ENCODE measurements at places on chromosomes 16 and 17.

- DNase-seq = no peak
These were observed 11.1 kb upstream of the KCNJ12 start for GRCh38 chr17:21365016-21365415.

DNA sequence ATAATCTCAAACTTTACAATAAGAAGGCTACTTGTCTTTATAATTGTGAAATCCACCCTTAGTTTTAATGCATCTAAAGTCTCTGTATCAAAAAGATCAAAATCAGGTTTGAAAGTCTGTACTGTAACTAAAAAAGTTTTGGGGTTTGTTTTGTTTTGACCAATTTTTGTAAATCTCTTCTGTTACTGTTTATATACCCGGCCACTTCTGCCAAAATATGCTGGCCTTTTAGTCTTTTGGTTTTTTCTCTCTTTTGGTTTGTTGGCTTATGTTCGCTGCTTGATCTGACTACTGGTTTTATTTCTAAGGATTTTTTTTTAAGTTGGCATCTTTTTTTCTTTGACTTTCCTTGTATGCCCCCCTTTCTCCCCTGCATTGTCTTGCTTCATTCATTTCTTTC lies 655.2 kb downstream of the MAF start:
- no peak for DNase-seq

- no peak for DNase-seq
These were observed 140 bp downstream of the FSCN2 start for GRCh38 chr17:81528384-81528650.

GRCh38 chr16:83296505-83296904 lies 511.3 kb upstream of the HSBP1 start:
- DNase-seq = no peak

- DNase-seq = no peak
These were observed 7.5 kb upstream of the MEIOB start for GRCh38 chr16:1879477-1879876.

- DNase-seq = no peak
These were observed 718 bp downstream of the PABPN1L start for GRCh38 chr16:88865742-88866141.

DNA sequence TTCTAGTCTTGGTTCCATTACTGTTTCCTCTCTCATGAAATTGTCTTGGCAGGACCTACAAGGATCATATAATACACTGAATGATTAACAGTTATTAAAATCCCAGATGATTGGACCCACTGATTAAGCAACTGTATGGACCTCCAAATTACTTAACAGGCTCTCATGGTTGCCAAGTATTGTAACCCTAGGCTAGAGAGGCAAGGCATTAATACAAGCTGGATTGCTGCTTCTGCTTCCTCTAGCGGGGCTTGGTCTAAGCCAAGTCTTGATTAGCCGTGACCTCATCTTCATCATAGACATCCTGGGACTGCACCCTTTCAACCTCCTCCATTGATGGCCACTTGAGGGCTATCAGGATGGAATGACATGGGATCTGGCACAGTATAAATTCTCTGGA lies 46.9 kb downstream of the SYCE1L start:
- no peak for DNase-seq

GRCh38 chr17:17052462-17053221 lies 10.4 kb downstream of the MPRIP start:
- DNase-seq = no peak

- DNase-seq = no peak
These were observed 17.2 kb upstream of the SMG1 start for GRCh38 chr16:18943414-18943813.

GRCh38 chr16:12390644-12391043 lies 413.0 kb downstream of the CPPED1 start:
- no peak for DNase-seq

- no peak for DNase-seq
These were observed 271.5 kb downstream of the PHKB start for GRCh38 chr16:47732523-47733111.

GRCh38 chr16:12059216-12059769 lies 82.8 kb downstream of the SNX29 start:
- DNase-seq = no peak

DNA sequence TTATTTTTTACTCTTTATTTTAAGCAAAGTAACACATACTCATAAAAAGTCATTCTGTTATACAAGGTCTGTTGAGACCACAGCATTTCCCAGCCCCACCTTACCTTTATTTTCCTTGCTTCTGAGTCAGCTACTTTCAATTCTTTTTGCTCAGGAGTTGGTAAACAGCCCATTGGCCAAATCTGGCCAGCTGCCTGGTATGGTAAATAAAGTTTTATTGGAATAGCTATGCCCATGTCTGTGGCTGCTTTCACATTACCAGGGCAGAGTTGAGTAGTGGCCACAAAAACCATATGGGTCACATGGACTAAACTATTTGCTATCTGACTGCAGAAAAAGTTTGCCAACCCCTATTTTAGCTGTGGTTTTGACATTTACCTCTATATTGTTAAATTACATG lies 3.4 kb upstream of the NSRP1 start:
- DNase-seq = no peak

- DNase-seq = peak; percentile 47
These were observed 841 bp upstream of the IGFALS start for GRCh38 chr16:1794221-1794871.

GRCh38 chr16:50161950-50162349 lies 8.8 kb downstream of the TENT4B start:
- DNase-seq = no peak

- no peak for DNase-seq
These were observed 18.1 kb upstream of the GAN start for GRCh38 chr16:81296631-81297030.

DNA sequence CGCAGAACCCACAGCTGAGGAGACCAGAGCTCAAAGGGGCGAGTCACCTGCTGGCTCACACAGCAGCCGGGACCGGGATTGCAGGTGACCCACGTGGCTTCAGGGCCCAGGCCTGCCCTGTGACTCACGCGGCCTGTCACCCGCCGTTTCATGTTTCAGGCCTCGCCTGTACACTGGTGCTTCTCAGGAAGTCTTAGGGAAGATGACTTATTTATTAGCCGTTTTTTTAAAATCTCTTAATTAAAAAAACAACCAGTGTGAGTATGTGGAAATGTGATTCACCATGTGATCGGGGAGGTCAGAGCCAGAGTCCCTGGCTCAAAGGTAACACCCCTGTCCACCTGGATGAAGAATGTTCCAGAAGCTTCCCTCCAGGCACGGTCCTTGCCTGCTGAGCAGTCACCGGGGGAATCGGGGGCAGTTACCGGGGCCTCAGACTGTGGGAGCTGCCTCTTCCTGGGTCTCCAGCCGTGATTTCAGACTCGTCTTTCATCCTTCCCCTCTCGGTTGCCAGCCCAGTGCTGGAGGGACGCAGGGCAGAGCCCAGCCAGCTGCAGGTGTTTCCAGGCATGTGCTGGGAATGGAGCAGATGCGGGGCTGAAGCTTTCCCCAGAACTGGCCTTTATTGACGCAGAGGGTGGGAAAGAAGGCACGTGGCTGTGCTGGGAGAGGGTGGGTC lies 49.3 kb downstream of the CMIP start:
- DNase-seq = peak; percentile 69

- no peak for DNase-seq
These were observed 87.1 kb downstream of the USP22 start for GRCh38 chr17:20955427-20956323.

DNA sequence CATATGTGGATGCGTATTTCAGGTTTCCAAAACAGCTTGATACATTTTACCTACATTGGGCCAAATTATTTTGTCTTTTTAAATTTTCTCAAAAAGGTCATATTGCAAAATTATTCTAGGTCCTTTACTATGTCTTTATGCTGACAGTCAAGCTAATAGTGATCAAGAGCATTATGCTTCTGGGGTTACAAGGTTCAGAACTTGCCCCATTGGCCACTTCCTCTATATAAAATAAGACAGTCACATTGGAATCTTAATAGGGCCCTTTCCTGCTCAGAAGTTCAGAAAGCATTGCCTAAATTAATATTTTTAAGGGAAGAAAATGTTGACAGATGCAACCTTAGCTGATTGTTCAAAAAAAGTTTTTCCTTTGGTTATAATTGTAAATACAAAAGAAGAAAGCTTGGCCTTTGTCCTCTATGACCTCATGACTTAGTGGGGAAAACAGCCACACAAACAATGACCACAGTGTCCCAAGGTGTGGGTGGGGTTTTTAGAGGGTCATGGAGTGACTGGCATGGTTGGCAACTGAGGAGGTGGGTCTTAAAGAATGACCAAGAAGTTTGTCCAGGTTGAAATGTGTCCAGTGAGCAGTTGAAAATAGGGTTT lies 11.8 kb upstream of the RAB11FIP4 start:
- DNase-seq = no peak

DNA sequence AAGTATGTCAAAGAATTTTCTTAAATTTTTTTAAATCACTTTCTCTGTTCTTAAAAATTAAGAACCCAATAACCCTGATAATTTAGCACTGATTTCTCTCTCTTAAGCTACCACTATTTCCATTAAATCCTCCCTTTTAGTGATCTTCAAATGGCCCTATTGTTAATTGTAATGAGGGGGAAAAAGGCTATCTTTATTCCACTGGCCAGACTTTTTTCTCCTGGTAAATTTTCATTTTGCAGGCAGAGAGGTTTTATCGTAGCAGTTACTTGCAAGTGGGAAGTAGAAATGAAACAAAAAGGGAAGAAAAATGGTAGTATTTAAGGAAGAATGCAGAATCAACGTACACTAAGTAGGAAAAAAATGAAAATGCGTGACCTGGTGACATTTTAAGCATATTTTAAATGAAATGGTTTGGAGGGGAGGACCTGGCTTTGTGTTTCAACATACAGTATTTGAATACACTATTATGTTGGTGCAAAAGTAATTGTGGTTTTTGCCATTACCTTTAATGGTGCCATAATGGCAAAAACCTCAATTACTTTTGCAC lies 224.9 kb downstream of the TANC2 start:
- DNase-seq = no peak

- no peak for DNase-seq
These were observed 23.3 kb upstream of the SUPT4H1 start for GRCh38 chr17:58375256-58375655.

- DNase-seq = no peak
These were observed 43.7 kb downstream of the TMEM132E start for GRCh38 chr17:34622862-34623623.

DNA sequence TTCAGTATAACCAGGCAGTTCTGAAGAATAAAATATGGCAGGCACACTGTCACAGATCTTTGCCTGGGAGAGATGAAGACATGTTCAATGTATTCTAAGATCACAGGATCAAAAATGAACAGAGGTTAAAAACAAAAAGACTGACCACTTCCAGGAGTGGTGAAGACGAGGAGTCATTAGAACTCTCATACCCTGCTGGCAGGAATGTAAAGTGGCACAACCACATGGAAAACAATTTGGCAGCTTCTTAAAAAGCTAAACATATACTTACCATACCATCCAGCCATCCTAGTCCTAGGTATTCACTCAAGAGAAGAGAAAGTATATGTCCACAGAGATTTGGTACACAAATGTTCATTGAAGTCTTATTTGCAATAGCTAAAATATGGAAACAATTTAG lies 406.3 kb downstream of the NPIPA8 start:
- no peak for DNase-seq

DNA sequence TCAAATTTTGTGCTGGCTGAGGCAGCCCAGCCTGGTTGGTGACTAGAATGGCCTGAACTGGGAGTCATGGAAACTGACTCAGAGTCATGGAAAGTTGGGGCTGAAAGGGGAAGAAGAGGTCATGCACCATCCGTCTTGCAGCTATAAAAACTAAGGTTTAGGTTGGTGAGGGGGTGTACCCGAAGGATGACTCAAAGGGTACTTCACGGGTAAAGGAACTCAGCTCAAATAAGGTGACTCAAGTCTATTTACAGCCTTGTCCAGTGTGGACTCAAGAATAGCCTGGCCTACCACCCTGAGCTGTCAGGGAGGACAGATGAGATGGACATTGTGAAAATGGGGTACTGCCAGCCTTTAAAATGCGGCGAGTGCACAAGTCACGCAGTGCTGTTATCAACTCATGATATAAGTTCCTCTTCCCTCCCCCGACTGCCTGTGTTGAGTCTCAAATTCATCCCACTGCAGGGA lies 18.6 kb downstream of the CD300LB start:
- peak; percentile 68 for DNase-seq

GRCh38 chr16:20620003-20620402 lies 43.8 kb upstream of the ACSM2B start:
- no peak for DNase-seq

- peak; percentile 67 for DNase-seq
These were observed 651 bp upstream of the EIF1 start for GRCh38 chr17:41687828-41688640.

GRCh38 chr16:81608523-81609209 lies 164.1 kb downstream of the CMIP start:
- DNase-seq = no peak

Measured in activated CD8-positive, alpha-beta memory T cell treated with anti-CD3 and anti-CD28 coated beads, Interleukin-2, amount 50 U/mL, for 48 hours (primary cell).